Glutamatergic neuron (in vitro differentiated cells): ENCODE measurements at places on chromosomes 6 and 20.

DNA sequence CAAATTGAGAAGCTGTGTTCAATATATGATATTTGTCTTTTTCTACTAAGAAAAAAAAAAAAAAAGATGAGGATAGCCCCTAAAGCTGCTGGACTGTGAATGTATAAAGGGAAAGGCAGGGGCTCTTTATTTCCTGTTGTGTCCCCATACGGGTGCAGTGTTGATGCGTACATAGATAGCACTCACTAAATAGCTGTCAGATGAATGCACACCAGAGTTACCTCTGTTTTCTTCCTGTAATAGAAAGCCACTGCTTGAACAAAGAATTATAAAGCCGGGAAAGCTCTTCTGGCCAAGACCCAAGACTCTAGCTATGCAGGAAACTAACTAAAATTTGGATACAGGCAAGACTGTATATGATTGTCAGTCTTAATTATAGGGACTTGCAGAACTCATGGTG, 260.0 kb downstream of the FARS2 start:
- no peak for DNase-seq

DNA sequence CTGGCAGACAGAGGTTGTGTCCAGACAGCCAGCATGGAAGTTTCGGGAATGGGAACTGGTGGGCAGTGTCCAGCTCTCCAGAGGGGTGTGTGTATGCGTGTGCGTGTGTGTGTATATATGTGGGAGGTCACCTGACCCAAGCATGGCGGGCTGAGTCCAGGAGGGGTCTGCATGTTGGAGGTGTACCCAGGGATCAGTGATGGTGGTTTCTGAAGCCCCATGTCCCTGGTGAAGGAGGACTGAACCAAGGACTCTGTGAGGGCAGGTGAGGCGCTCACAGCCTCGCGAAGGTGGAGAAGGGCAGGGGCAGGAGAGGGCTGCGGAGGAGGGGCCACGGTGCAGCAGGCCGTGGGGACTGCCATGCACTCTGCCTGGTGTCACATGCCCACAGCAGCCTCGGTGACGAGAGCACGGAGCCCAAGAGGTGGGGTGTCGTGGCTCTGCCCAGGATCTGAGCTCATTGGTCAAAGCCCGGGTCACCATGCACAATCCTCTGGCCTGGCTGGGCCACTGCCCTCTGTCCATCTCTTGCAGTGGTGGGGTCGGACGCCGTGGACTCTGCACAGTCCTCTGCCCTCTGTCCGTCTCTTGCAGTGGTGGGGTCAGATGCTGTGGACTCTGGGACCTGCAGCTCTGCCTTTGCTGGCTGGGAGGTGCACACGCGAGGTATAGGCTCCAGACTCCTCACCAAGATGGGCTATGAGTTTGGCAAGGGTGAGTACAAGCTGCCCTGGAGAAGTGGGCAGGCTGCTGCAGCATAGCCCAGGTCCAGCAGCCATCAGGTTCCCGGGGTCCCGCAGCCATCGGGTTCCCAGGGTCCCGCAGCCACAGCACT, 2.1 kb upstream of the LIME1 start:
- DNase-seq = no peak

DNA sequence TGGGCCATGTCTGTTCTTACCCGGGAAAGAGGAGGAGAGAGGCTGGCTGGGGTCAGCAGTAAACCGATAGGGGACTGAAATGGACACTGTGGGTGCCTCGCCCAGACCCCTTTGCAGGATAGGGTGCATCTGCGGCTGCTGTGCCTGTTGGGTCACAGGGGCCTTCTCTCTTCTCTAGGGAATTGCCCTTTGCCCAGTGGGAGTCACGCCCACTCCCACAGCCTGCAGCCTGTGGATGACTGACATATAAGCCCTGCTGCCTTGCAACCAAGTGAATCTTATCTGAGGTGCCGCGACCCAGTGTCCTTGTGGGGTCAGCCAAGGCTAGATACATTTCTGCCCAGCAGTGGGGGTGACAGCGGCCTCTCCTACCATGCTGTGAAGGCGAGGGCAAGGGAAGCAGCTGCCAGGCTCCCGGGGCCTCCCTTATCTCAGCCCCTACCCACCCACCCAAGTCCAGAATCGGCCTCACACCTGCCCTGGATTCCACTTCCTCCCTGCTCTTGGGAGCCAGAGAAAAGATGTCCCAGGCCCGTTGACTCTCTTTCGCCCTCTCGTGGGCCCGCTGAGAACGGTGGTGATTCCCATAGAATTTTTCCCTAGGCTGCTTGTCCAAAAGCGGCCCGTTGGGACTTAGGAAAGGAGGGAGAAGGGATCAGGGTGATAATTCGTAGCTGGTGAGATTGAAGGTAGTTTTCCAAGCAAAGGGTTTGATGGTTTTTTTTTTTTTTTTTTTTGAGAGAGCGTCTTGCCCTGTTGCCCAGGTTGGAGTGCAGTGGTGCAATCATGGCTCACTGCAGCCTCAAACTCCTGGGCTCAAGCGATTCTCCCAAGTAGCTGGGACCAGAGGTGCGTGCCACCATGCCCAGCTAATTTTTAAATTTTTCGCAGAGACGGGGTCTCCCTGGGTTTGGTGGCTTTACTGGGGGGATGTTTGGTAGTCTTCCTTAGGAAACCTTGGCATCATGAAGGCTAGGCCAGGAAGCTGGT, 76.4 kb upstream of the RNF24 start:
- peak; percentile 78 for DNase-seq

DNA sequence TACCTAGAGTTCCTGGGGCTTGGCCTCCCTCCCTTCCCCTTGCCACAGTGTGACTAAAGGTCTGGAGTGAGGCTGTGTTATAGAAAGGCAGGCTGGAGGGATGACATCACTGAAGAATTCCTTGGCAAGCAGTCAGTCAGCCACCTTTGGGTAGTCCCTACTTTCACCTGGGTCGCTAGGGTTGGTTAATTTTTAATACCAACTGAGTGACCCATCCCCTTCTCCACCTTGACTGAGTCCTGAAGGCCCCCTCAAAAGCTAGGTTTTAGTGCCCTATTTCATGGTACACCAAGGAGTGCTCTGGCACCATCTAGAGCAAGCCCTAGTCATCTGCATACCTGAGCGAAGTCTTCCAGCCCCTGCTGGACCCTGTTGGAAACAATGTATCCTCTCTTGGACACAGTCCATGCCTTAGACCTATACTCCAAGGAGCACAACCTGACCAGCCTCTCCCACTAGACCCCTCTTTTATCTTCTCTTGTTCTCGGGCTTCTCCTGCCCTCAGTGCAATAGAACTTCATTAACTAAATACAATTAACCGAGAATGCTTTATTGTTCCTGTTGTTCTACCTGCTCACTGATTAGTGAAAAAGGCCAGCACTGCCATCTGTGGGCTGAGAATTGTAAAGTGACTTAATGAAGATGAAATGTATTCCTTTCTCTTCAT, 44.6 kb downstream of the RIN2 start:
- no peak for DNase-seq

DNA sequence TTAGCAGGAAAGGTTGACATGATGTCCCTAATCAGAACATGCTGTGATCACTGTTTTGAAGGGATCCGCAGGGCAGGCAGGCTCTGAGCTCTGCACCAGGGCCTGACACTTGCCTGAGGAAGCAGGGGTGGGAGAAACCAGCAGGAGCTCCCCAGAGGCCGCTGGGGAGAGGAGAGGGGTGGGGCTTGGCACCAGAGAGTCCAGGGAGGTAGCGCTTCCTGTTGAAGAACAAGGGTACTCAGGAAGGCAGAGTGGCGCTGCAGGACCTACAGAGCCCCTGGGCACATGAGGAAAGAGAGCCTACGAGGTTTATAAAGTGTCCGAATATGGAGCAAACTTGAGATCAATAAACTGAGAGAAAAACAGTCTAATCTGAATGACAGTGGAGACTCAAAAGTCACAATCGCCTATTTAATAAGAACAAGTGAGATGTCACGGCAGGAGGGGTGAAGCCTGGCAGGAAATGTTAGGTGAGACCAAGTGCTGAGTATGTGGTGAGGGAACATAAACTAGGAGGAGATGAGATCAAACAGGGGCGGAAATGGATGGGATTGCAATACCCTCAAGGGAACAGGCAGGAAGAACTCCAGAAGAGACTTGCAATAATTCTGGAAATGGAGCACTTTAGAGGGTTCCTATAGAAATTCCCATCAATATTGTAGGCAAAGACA, 5.8 kb upstream of the TBXT start:
- DNase-seq = no peak

GRCh38 chr6:17097982-17098381, 3.9 kb upstream of the STMND1 start:
- DNase-seq = no peak

GRCh38 chr6:122363769-122364483, 35.5 kb upstream of the HSF2 start:
- DNase-seq = no peak

DNA sequence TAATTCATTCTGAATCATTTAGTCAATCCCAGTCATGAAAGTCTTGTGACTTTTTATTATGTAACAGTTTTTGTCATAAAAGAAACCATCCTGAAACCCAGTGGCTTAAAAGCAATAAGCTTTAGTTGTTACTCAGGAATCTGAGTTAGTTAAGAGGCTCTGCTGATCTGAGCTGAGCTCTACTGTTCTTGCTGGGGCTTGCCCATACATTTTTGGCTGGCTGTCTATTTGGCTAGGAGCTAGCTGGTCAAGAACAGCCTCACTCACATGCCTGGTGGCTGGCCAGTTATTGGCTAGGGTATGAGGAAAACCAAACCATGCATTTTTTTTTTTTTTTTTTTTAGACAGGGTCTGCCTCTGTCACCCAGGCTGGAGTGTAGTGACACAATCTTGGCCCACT, 10.6 kb downstream of the TCF21 start:
- DNase-seq = no peak

DNA sequence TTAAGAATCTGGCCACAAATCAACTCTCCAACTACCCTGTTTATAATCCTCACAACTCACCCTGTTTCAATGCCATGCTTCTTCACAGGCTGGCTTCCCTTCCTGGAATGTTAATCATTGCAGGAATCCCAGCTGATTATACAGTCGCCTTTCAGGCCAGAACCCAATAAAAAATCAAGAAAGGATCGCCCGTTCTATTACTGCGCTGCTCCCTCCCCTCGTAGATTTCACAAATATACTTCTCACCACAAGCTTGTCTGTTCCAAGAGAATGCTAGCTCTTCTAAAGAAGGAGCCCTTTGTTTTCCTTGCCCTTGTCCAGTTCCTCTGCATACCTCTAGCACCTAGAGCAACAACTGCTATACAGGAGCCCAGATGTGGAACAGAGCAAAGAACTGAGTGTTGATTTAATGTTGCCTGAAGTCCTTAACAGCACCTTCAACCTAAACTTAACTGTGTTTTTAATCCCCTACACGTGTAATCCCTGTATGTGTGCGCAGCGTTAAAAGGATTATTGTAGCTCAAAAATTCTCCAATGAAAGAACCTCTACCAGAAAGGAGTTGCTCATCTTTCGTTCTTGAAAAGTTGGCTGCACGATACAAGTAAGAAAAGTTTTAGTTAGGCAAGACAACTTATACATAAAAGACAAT, 988 bp downstream of the ECHDC1 start:
- no peak for DNase-seq

- DNase-seq = no peak
Observed at GRCh38 chr6:155273431-155273830, 9.6 kb downstream of the CLDN20 start.

DNA sequence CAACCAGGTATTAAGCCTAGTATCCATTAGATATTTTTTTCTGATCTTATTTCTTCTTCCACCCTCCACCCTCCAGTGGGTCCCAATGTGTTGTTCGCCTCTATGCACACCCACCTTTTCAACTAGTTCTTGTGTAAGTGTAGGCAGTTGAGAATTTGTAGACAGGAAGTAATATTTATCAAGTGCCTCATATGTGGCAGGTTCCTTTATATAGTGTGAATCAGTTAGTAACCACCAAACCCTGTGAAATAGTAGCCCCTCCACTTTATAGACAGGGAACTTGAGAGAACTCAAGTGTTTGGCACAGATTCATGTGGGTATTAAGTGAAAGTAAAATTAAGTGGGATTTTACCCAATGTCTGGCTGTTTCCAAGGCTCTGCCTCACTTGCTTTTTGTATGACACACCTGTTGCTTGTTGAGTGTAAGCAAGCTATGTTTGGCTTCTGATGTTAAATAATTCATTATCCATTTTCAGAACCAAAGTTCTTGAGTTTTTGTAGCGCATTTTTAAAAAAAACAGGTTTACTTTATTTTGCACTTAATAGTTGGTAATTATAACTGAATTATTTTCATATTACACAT, 24.8 kb downstream of the AFDN start:
- DNase-seq = no peak

- DNase-seq = no peak
Observed at GRCh38 chr6:21342501-21342900, 251.1 kb upstream of the SOX4 start.

GRCh38 chr20:32918751-32919150, 60.0 kb downstream of the EFCAB8 start:
- DNase-seq = no peak

GRCh38 chr6:14638906-14639761, 521.6 kb downstream of the CD83 start:
- DNase-seq = no peak

DNA sequence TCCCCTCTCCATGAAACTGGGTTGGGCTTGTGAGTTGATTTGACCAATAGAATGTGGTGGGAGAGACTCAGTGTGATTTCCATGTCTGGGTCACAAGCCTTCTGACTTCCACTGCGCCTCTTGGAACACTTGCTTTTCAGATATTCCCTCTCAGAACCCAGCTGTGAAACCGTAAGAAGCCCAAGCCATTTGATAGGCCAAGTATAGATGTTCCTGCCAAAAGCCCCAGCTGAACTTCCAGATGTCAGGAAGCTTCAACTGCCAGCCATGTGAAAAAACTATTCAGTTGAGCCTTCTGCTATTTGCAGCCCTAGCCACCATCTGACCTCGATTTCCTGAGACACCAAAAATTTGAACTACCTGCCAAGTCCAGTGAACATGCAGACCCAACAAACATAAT, 387.8 kb upstream of the GJE1 start:
- no peak for DNase-seq

- no peak for DNase-seq
Observed at GRCh38 chr6:17381424-17382147, 11.8 kb upstream of the CAP2 start.

DNA sequence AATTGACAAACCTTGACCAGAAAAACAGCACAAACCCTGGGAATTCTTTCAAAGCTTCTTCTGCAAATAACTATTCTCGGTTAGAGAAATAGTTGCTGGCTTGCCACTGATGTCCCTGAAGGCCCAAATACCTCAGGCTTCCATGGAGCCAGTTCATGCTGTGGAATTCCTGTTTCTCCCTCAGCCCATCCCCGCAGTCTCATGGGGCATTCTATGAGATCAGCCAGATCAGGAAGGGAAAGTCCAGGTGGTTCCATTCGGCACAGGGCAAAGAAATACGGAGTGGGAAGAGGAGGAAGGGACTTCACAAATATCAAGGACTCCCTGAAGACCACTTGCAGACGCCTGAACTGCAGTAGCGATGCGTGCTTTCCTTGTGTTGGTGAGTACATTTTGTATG, 63.3 kb downstream of the MYLK4 start:
- DNase-seq = no peak
